ENCODE measurements at places on chromosomes 2 and 18.

DNA sequence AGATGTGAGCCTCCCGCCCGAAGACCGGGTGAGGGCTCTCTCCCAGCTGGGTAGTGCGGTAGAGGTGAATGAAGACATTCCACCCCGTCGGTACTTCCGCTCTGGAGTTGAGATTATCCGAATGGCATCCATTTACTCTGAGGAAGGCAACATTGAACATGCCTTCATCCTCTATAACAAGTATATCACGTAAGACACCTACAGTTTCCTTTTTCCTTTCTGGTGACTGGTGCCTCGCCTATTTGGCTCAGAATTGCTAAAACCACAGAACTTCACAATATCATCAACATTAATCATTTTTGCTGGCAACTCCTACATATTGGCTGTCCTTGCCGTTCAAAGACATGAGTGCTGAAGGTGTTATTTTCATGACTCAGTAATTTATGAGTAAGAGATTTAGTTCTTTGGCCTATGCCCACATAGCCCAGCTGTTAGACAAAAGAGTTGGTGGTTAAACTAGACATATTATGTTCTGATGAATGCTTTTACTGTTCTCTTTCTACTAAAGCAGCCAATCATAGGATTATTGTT, 2.2 kb downstream of the STAMBP start:
- peak; percentile 89 for DNase-seq

DNA sequence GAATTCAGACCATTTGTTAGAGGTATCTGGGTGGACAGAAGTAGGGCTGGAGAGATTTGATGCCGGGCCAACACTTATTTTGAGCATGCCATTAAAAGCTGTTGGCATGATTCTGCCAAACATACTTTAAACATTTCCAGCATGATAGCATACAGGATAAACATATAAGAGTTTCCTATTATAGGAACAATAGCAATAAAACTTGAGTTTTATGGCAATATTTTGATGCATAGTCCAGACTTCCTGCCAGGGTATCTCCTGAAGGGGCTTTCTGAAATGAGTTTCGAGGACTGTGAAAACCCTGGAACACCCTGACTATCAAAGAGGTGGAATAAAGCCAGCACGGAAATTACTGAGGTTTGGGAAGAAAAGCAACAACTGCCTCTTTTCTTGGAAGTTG, 1398.0 kb upstream of the NXPH2 start:
- DNase-seq = no peak

DNA sequence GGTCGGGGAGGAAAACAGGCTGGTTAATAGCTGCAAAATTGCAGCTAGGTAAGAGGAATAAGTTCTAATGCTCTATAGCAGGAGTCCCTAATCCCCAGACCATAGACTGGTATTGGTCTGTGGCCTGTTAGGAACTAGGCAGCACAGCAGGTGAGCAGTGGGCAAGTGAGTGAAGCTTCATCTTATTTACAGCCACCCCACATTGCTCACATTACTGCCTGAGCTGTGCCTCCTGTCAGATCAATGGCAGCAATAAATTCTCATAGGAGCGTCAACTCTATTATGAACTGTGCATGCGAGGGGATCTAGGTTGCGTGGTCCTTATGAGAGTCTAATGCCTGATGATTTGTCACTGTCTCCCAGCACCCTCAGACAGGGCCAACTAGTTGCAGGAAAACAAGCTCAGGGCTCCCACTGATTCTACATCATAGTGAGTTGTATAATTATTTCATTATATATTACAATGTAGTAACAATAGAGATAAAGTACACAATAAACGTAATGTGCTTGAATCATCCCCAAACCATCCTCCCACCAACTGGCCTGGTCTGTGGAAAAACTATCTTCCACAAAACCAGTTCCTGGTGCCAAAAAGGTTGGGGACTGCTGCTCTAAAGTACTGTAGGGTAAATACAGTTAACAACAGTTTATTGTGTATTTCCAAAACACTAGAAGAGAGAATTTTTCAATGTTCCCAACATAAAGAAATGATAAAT, 91.7 kb upstream of the TFCP2L1 start:
- no peak for DNase-seq

DNA sequence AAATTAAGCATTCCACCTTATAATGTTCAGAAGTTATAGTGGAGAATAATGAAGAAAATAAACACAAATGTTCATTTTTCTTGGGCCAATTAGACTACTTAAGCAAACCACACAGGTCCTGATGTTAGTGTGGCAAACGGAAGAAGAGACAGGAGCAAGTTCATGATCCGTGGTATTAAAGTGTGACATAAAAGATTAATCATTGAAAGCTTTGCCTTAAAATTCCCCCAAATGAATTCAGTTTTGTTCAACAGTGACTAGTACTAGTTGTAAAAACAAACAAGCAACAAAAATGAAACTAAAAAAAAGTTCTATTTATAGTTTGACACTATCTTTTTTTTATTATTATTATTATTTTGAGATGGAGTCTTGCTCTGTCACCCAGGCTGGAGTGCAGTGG, 73.7 kb downstream of the RFTN2 start:
- no peak for DNase-seq

DNA sequence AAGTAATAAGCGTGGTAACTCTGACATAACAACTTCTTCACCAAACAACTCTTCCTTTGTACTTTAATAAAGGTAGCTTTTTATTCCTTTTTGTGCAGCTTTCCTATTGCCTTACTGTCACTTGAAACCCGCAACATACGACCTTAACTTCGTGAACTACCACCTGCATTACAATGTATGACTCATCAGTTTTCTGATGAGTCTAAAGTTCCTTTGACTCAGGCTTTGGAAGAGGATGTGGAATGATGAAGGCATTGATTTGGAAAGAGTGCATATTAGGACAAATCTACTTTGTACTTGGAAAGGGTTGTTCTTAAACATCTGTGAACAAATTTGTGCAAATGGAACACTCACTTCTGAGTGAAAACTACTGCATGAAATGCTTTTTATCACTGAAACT, 1012.1 kb downstream of the TMEM182 start:
- no peak for DNase-seq

DNA sequence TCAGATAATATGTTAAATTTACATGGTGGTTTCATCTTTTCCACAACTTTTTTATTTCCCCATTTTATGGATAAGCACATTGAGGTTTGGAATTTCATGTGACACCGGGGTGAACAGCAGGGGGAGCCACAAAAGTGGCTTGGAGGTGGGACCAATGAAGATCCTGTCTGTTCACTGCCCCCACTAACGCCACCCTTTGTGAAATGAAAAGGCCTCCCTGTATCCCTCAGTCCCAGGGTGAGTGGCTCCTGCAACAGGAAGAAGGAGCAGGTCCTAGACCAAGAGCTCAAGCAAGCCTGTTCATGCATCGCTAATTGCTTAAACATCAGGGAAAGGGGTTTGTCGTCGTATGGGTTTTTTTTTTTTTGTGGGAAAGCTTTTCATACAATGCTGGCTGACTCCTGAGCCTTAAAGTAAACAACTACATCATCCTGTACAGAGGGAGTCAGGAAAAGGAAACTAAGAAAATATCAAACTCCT, 267.8 kb upstream of the EPAS1 start:
- peak; percentile 64 for DNase-seq

GRCh38 chr2:106085181-106085940, 108.7 kb downstream of the UXS1 start:
- DNase-seq = peak; percentile 19

- DNase-seq = peak; percentile 90
Measured at GRCh38 chr2:99682275-99683060, 192.7 kb upstream of the REV1 start.

- DNase-seq = no peak
Measured at GRCh38 chr18:904218-905090, at the start of gene ADCYAP1. Gene ADCYAP1, plus strand, starts transcription at chr18:904871. Its CDS starts 516 bp downstream, at chr18:905387.

DNA sequence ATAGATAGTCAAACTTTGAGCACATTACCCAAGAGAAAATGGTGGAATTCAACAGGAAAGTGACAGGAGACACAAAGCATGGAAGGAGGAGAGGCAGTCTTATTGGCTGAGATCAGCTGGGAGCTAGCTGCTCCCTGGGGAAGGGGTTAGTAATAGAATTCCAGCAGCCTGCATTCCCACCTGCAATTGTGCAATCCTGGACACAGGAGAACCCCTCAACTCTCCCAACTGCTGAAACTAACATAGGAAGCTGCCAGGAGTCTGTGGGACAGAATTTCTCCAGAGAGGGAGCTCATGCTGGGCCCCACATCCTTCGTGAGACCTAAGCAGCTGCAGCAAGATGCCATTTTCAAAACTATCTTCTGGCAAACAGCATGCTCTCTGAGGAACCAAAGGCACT, 69.8 kb upstream of the ACVR1C start:
- peak; percentile 83 for DNase-seq

GRCh38 chr18:29311580-29311979, 1134.7 kb upstream of the CDH2 start:
- DNase-seq = no peak

- DNase-seq = no peak
Measured at GRCh38 chr2:19228715-19229114, 129.7 kb downstream of the OSR1 start.

DNA sequence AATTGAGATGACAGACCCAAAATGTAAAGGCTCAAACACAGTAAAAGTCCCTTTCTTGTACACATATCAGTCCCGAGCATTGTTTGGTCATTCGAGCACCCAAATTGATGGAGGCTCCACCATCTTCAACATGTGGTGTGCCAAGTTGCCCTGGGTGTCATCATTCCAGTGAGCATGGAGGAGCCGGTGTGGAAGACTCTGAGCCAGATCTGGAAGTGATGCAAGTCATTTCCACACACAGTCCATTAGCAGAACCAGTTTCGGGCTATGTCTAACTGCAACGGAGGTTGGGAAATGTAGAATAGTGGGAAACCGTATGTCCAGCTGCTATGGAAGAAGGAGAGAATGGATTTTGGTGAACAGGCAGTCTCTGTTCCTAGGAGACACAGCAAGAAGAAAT, 40.9 kb upstream of the BZW1 start:
- DNase-seq = no peak

GRCh38 chr2:176234156-176234555, 35.1 kb upstream of the MTX2 start:
- peak; percentile 13 for DNase-seq

DNA sequence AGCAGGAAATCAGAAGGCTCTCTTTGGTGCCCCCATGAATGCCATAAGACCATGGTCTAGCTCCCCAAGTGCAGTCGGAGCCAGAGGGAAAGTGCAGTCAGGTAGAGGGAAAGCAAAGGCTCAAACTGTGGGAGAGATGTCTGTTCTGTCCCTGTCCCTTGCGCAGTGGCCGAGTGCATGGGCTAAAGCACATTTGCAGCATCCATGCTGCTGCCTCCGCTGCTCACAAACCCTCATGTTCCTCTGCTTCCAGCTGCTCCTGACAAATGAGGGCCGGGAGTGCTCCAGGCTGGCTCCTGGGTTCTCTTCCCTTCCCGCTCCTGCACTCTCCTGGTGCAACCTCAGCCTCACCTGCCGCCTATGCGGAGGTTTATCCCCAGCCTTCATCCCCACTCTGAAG, 34.2 kb downstream of the SCTR start:
- DNase-seq = no peak

DNA sequence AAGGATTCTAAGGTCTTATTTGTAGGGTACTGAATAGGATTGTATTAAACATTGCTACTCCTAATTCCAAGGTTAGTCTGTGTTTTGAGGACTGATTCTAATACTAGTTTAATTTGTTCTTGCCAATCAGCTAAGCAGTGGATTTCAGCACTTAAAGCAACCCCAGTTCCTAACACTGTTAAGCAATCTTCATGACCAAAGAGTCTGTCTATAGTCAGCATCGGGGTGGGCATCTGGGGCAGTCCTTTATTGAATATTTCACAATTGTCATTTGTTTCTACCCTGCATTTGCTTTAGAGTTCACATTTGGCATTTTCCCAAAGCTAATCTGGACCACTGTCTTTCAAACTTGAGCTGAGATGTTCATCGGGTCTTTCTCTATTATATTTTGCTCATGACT, 248.0 kb upstream of the TANK start:
- DNase-seq = no peak

- DNase-seq = peak; percentile 5
Measured at GRCh38 chr2:209208211-209208610, 215.6 kb upstream of the MAP2 start.

- no peak for DNase-seq
Measured at GRCh38 chr18:44880170-44880569, 199.5 kb downstream of the SETBP1 start.

DNA sequence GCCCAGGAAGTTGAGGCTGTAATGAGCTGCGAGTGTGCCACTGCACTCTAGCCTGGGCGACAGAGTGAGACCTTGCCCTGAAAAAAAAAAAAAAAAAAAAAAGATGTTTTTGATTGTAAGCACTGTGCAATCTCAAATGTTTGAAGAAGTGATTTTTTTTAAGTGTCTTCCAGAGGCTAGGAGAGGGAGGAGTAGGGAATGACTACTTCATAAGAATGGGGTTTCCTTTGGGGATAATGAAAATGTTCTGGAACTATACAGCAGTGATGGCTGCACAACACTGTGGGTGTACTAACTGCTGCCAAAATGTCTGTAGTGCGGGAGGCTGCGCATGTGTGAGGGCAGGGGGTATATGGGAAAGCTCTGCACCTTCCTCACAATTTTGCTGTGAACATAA, 83.7 kb downstream of the MCFD2 start:
- DNase-seq = no peak

DNA sequence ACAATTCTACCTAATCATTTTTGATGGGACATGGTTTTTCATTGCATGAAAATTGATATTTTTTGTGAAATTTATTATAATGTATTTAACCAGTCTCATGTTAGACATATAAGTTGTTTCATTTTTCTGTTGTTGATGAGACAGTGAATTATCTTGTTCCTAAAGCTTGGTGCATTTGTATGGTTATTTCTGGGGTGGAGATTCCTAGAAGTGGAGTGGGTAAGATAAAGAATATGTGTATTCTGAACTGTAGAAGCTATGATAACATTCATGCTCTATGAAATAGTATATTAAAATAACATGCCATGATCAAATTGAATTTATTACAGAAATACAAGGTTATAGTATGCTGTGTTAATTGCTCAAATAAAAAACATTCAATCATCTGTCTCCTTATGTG, 69.2 kb downstream of the BOLA3 start:
- DNase-seq = no peak

GRCh38 chr2:128535953-128536352, 217.3 kb upstream of the HS6ST1 start:
- peak; percentile 83 for DNase-seq

DNA sequence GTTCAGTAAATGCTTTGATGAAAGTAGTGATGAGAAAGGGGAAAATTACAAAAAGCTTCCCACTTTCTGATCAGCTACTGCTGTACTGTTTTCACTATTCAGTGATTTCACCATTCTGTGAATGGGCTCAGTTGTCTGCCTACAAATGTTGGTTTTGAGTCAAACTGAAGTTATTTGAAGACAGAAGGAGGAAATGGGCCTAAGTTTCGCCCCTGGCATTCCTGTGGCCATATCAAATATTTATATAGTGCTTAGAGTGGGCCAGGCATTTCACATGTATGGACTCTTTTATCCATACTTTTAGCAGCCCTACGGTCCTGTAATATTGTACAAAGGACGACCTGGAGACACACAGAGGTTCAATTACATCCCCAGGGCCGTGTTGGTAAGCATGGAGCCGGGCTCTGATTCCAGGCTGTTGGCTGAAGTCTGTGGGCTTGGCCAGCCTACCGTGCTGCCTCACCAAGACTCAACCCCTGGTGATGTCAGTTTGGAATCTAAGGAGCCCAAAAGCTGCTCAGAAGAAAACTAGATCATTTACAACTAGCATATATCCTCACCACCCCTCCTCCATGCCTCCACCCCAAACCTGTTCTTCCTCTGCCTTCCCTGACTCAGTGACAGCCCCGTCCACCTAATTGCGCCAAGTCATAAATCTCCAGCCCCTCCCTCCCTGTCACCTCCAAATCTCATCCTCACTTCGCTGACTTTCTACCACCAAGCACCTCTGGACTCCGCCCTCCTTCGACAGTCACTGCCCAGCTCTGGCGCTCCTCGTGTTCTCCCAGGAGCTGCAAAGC, 10.1 kb upstream of the GRHL1 start:
- peak; percentile 80 for DNase-seq
